ENCODE measurements at places on chromosomes 12 and 14. TPM values are rescaled to one million over a fixed set of nuclear protein-coding genes. Genes with fewer than 3 reads are reported as not detected.

The RNU4-1 gene
- not detected for total RNA-seq

The ERH gene
- total RNA-seq = 262 TPM

The ITGA7 gene
- 0.90 TPM for total RNA-seq

The ADCY6 gene
- total RNA-seq = 12.2 TPM

The SYT1 gene
- total RNA-seq = 5.6 TPM

The MGAT2 gene
- total RNA-seq = 48.2 TPM

The MAP1LC3B2 gene
- 1.3 TPM for total RNA-seq

The LALBA gene
- not detected for total RNA-seq

The SUOX gene
- total RNA-seq = 9.5 TPM

The RNFT2 gene
- total RNA-seq = 2.9 TPM

The MYL6 gene
- 2,154 TPM for total RNA-seq

The CLEC7A gene
- total RNA-seq = not detected

The KRT83 gene
- total RNA-seq = 2.4 TPM

The ZNF605 gene
- total RNA-seq = 3.6 TPM

The POTEG gene
- not detected for total RNA-seq

The RAB5B gene
- 38.0 TPM for total RNA-seq

The RAD51B gene
- 4.1 TPM for total RNA-seq

The RIMBP2 gene
- 0.06 TPM for total RNA-seq

The SLC2A14 gene
- 0.60 TPM for total RNA-seq

The RNASE11 gene
- not detected for total RNA-seq

The TAS2R19 gene
- 0.15 TPM for total RNA-seq
